ENCODE measurements at places on chromosomes 4 and X. TPM values are rescaled to one million over a fixed set of nuclear protein-coding genes. Genes with fewer than 3 reads are reported as not detected.

DNA sequence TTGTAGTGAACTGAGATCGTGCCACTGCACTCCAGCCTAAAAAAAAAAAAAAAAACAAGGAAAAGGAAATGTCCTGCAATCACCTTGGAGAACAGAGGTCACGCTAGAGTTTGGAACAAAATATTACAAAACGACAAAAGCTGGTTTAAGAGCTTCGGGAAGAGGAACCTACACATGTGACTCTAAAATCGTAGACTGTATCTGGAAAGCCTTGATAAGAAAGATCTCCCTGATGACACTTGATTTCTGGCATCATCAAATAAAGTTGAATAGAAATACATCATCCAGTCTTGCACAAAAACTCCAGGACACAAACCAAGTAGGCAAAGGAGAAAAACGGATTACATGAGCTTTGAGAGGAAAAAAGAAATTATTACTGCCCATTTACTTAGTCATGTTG is 31.1 kb upstream of the DOCK11 start:
- no peak overlapping the region for H3K4me3 ChIP-seq
- peaks cover 3% of the 10 kb centered on the region for H3K27me3 ChIP-seq
- no peak for DNase-seq
- no peaks in the 10 kb centered on the region for H3K36me3 ChIP-seq

DNA sequence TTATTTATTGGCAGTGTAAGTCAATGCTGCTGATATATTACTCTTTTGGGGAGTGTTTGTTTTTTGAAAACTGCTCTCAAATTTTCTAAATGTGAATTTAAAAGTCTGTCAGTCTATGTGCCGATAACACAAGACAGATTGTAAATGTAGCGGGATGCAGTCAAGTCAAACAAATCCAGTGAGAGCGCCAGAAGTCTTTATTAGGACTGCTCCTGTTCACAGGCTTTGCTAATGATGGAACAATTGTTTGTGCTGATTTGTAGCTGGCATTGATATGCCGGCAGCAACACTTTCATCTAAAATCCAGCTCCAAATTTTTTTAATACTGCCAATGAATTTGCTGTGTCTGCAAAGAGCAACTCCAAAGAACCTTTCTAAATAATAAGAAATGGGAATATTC is 78.7 kb upstream of the TET2 start:
- no peak overlapping the region for H3K4me3 ChIP-seq
- no peaks in the 10 kb centered on the region for H3K36me3 ChIP-seq
- H3K27ac ChIP-seq: no peak overlapping the region
- peaks cover 2% of the 10 kb centered on the region for H3K27me3 ChIP-seq
- no peak for DNase-seq

DNA sequence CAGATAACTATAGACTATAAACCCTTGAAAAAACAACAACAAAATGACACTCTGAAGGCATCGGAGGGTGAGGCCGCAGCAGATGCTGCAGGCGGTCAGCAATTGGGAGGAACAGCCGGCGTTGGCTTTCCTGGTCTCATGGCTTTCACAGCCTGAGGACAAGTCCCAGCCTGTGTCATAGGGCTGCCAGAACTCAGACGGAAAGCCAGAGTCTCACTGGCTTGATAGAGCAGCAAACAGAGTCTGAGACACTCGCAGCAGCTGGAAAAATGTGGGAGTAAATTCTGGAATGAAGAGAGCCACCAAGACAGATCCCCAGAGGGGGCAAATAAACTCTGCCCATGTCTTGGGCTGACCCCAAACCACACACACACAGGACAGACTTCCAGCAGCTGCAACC is 86.3 kb downstream of the PPP2R2C start:
- H3K27ac ChIP-seq: no peak overlapping the region
- H3K4me1 ChIP-seq: no peaks in the 10 kb centered on the region
- H3K4me3 ChIP-seq: no peak overlapping the region
- no peaks in the 10 kb centered on the region for H3K36me3 ChIP-seq
- H3K27me3 ChIP-seq: peaks cover 5% of the 10 kb centered on the region

- H3K4me1 ChIP-seq: no peaks in the 10 kb centered on the region
- no peaks in the 10 kb centered on the region for H3K27me3 ChIP-seq
- DNase-seq: no peak
- no peak overlapping the region for H3K27ac ChIP-seq
Observed at GRCh38 chr4:48602763-48603162, 112.7 kb downstream of the ZAR1 start.

- peaks cover 32% of the 10 kb centered on the region for H3K36me3 ChIP-seq
- H3K4me3 ChIP-seq: no peak overlapping the region
- DNase-seq: no peak
- H3K4me1 ChIP-seq: no peaks in the 10 kb centered on the region
- no peaks in the 10 kb centered on the region for H3K27me3 ChIP-seq
Observed at GRCh38 chr4:108635070-108635655, 14.8 kb downstream of the RPL34 start.

The PHEX gene
- total RNA-seq: 12.8 TPM

The SLC6A14 gene
- total RNA-seq: not detected

The IL15 gene
- total RNA-seq: 0.67 TPM

The TRAM1L1 gene
- not detected for total RNA-seq
